MG63 (cell line): ENCODE measurements at places on chromosomes 7 and 10. TPM values are rescaled to one million over a fixed set of nuclear protein-coding genes. Genes with fewer than 3 reads are reported as not detected.

DNA sequence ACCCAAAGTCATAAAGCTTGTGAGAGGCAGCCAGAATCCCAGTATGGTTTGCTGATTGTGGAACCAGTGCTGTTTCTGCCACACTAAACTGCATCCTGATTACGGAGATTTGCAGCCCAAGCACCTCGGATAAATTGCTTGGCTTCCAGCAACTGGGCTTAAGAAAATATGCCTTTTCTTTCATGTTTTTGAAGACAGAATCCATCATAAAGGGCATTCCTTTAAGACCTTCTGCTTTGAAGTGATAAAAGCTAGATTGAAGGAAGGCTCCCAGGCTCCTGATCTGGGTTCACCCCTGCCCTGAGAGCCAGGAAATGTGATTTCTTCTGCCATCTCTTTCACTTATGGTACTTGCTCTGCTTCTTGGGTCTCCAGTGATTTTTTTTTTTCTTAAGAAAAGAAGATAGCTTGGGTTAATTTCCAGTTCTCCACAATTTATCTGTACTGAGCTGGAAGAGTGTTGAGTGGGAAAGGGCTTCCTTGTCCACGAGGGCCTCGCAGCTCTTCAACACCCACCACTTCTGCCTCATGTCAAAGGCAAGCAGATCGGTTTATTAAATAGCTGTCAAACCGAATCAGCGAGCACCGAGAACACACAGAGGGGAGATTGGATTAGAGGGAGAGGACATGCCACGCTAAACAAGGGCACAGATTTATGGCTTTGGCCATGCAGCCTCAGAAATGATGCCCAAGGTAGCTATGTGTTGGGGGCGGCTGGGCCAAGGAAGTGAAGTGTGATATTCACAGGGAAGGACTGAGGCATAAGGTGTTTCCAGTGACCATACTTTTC, 94.9 kb upstream of the TBX20 start:
- no peak for DNase-seq

GLI3 gene
- 0.10 and 0.59 TPM in 2 replicates for total RNA-seq

GRCh38 chr10:22705527-22705926, 8.9 kb downstream of the PIP4K2A start:
- no peak for DNase-seq

DNA sequence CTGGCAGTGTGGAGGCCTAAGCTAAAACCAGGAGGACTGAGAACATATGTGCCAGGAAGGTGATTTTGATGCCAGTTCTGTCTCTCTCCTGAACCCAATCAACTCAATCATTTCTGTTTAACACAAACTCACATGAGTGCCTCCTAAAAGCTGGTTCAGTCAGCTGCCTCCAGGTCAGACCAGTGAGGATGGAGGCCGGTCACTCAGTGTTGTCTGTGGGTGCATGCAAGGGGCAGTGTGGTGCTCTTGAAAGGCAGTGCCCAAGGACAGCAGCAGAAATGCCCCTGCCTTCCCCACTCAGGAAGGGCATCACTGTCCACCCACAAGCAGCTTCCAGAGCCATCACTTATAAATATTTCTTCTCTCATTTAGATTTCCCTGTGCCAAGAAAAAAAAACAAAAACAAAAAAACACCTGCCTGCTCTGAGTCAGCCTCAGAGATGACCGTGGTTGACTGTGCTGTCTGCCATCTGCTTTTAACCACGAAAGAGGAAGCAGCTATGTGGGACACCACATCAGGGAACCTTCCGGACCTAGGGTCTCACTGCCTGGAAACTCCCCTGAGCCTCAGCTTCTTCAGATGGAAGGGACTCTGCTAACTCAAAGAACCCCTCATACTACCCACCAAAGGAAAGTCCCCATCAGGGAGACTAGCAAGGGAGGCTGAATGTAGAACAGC, 39.1 kb downstream of the VOPP1 start:
- DNase-seq, result peak; percentile 11

- no peak for DNase-seq
These were observed 14.6 kb downstream of the MINDY4 start for GRCh38 chr7:30785786-30786185.

KCNMA1 gene
- 40.8 and 58.6 TPM in 2 replicates for total RNA-seq

GRCh38 chr7:144534196-144534595, 130.7 kb upstream of the NOBOX start:
- DNase-seq, result no peak

GRCh38 chr10:132939378-132939955, 2.9 kb downstream of the CFAP46 start:
- no peak for DNase-seq
